ENCODE measurements at places on chromosomes 7 and 10. TPM values are rescaled to one million over a fixed set of nuclear protein-coding genes. Genes with fewer than 3 reads are reported as not detected.

Gene TSPAN14
- 44.1 TPM for polyA plus RNA-seq

Gene TCF7L2
- 0.30 TPM for polyA plus RNA-seq

Gene NANOS1
- not detected for polyA plus RNA-seq

Gene LRMDA
- not detected for polyA plus RNA-seq

Gene IL15RA
- 2.3 TPM for polyA plus RNA-seq

Gene GIMAP6
- 0.22 TPM for polyA plus RNA-seq

Gene DCLRE1A
- 1.5 TPM for polyA plus RNA-seq

Measured in naive B cell (primary cell).